ENCODE measurements at places on chromosomes 7 and 10.
A peak's percentile ranks its signal among the peaks of the same experiment; 100 is the strongest.

DNA sequence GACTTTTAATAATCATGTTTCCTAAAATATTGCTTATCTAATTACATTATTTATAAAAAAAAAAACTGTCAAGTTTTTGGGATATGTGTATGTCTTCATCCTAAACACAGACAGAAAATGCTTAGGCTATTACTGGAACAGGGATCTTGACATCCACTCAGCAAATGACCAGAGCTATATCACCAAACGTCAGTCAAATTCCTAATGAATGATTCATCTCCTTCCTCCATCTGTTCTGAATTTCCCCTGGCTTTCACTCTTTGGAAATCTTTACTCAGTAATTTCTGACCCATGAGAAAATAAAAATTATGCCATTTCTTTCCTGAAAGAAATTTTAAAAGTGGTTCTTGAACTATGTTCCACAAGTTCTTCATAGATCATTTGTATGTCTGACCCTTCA lies 552.4 kb upstream of the KCND2 start:
- peak; percentile 27 for DNase-seq

DNA sequence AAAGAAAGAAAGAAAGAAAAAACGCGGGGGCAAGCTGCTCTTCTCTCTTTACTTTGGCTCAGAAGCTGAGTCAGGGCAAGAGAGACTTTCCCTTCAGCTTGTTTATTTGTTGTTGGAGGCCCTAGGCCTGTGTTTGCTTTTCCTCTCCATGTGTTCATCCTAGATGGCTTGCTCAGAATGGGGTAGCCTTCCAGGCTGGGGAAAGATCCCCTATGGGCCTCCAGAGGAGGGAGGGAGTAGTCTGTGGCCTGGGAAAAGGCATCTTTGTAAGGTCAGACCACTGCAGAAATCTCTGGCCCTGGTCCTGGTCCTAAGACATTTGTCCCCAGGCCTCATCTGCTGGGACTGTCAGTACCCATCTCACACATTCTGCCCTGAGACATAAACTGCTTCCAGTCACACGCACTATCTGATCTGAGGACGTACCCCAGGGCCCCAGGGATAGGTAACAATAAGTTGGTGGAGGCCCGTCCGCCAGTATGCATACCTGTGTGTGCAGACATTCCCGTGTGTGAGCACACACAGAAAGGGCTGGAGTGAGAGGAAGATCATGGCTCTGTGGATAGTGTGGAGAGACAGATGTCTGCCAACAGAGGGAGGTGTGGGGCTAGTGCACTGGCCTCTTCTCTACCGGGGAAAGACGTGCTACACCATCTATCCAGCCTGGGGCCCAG lies 4.9 kb upstream of the SCD start:
- no peak for DNase-seq

DNA sequence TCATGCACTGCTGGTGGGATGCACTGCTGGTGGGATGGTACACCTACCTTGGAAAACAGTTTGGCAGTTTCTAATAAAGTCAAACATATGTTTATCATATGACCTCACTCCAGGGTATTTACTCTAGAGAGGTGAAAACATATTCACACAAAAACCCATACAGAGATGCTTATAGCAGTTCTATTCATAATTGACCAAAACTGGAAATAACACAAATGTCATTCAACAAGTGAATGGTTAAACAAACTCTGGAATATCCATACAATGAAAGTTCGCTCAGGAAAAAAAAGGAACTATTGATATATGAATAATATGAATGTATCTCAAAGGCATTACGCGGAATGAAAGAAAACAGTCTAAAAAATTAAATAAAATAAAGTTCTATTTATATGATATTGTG lies 19.5 kb downstream of the CCDC71L start:
- DNase-seq = no peak

DNA sequence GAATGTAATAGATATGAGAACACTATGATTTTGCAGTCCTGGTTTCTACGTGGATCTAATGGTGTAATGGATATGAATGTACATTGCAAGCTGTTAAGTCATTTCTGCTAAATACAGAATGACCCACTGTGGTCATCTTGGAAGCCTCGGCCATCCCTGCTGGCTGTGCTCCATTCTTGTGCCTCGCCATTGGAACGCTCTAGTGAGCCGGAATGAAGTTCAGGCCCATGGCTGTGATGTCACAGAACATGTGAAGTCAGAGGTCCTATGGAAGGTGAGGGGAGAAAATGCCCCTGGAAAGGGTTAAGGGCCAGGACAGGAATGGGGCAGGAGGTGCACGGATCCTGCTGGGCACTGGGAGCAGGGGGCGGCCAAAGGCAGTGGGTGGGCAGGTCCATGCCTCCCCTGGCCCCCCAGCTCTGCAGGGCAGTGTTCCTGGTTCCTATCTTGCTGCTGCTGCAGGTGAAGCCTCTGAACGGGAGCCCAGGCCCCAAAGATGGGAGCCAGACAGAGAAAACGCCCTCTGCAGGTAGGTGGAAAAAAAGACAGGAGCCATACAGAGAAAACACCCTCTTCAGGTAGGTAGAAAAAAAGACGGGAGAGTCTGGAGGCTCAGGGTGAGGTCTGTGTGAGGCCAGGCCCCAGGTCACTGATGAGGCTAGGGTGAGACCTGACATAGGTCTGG lies at the start of gene LLCFC1:
LLCFC1 (plus strand) TSS at position 259 of the 685 bp plus-strand sequence; CDS start at position 397, 138 bp downstream.
- DNase-seq = no peak

DNA sequence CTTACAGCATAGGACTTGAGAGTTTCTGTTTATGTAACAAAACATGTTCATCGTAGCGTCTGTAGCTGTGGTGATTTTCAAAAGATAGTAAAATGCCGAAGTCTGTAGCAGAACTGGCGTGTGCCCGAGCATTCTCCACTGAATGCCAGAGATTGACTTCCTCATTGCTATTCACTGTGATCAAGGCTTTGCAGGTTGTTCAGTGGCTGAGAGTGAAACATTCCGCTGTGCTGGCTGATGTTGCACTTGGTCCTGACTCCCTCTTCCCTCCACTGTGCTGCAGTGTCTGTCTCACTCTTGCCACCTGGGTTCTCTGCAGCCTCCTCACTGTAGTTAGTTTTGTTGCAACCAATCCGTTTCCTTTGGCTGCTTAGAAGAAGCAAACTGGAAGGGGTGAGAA lies 37.6 kb downstream of the FHIP2A start:
- no peak for DNase-seq

GRCh38 chr10:72274730-72275350 lies 1.1 kb downstream of the DDIT4 start:
- no peak for DNase-seq

- no peak for DNase-seq
Observed at GRCh38 chr7:5455175-5455574, 31.5 kb upstream of the TNRC18 start.

DNA sequence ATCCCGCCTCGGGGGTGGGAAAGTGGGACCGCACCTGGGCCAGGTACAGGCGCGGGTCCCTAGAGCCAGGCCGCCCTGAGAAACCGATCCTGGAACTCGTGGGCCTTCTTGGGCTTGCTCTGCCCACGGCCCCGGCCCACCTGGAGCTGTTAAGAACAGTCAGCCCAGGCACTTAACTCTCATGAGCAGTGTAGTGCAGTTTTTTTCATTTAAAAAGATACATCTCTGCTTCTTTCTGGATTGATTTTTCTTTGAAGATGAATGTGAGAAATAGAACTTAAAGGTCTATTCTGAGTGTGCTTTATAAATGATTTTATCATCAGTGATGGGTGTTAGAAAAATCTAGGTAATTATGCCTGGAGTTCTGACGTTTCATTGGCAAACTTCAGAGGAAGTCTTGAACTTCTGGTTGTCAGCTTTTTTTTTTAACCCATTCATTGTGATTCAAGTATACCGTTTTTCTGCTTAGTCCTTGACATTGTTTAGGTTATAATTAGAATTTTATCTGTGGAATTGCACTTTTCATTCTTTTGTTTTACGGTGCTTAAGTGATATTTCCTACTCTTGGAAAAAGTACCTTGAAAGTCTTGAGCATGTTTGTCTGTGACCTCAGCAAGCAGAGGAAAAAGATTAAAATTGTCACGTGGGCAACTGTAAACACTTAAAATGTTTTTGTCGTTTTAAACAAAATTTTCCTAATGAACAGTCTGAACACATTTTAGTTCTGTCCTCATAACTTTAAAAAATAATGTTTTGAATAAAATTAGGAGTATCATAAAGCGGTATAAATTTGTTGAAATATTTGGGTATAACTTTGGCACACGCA lies 906 bp downstream of the CDK1 start:
- no peak for DNase-seq

DNA sequence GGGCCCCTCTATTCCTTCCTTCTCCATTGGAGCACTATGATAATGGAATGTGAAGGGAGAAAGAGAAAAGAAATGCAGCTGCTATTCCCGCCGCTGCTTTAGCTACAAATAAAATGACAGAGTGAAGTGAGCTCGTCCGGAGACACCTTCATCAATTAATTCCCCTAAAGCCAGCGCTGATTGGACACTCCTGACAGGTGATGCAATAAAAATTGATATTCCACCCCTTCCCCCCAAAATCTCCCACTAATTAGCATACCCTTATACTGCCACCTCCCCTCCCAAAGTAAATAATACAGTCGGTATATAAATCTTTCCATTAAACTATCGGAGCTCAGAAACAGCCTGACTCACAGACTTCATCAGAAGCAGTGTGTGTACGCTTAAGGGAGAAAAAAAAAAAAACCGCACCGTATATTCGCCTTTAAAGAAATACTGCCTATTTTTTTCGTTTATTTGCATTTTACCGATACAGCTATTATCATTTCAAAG lies 7.3 kb downstream of the SKIDA1 start:
- no peak for DNase-seq

- DNase-seq = no peak
Observed at GRCh38 chr10:96878057-96878456, 46.0 kb downstream of the LCOR start.

DNA sequence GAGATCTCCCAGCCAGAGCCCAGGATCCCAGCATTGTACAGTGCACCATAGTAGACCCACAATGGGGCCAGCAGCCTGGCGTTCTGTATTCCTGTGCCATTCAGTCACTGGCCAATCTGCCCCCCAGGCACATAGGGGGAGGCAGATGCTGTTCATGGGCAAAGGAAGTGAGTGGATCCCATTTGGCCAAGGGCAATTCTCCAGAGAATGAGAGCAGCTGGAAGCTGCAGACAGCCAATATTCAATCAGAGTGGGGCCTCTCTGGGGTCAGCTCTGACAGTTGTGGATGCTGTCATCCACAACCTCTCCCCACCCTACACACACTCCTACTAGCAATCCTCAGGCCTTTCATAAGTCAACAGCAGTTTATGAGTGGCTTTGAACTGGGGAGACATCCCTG lies 17.5 kb downstream of the STEAP1B start:
- no peak for DNase-seq

DNA sequence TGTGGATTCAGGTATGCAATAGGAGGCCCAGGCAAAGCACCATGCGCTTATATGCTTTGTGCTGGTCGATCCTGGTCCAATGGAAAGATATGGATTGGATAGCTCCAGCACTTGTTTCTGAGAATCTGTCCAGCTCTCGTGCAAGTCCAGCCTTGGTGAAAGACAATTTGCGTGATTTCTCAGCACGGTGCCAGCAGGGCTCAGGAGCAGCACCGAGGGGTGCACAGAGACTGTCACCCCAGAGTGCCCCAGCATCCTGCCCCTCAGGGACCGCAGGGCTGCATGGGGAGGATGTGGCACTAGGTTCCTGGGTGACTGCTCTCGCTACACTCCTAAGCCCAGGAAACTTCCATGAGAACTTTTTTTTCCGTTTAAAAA lies 225.2 kb downstream of the WDR37 start:
- DNase-seq = no peak

DNA sequence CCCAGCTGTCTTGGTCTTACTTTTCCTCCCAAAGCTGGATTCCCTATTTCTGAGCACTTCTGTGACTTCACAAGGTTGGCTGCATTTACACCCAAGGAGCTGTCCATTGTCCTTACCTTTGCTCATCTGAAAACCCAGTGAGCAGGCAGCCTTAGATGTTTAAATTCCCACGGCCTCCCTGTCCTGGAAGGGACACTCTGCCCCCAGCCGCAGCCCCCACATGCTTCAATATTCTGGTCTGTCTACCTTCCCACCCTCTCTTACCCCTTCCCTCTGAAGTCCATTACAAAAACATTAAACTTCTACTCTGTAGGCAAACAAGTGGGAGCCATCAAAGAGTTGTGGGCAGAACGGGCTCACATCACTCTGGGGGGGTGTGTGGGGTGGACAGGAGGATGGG lies 73.8 kb upstream of the EFCAB10 start:
- DNase-seq = no peak

DNA sequence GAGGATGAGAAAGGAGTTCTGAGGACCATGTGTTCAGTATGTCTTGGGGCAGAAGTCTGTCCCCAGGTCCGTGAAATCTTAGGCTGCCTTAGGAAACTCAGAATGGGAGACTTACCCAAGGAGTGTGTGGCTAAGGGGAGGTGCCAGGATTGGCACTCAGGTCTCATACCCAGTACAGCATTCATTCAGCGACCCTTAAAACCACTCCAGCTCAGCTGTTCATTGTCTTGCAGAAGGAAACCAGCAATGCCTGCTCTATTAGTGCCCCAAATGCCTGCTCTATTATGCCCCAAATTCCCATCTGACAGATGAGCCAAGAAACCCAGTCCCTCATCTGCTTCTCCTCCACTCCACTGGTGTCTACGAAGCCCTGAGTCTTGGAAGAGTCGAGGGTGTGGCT lies 147.8 kb downstream of the NEURL1 start:
- no peak for DNase-seq

DNA sequence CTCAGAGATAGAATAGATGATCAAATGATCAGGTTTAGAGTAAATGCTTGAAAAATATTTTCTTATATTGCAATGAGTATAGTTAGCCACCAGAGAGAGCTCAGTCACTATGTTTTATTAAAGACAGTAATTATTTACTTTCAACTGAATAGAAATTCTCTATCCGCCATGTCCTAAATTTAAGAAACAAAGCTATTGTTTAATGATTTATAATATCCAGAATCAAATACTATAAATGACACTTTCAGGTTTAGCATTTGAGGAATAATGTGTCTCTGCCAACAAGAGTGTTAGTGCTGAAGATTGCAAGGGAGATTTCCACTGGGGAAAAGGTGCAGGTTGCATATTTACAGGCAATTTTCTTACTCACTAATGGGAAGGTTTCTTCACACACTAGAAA lies 184.7 kb downstream of the DGKB start:
- DNase-seq = peak; percentile 4

- no peak for DNase-seq
Observed at GRCh38 chr7:105723572-105723971, 142.3 kb upstream of the EFCAB10 start.

DNA sequence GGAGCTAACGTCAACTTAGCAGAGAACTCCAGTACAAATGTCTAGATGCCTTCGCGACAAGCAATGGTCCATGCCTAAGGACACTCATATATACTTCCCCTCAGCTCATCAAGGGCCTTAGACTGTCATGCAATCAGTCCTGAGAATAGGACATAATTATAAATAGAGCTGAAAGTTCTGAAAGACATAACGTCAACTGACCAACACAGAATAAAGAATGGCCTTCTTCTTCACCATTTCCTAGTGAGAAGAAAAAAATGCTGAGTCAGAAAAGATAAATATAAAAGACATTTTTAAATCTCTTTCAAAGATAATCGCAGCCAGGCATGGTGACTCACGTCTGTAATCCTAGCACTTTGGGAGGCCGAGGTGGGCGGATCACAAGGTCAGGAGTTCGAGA lies 83.2 kb downstream of the ARMH3 start:
- no peak for DNase-seq

Measured in AG09319 (cell line).